ENCODE measurements at places on chromosomes 12 and 14.

GRCh38 chr14:93748208-93749075, 39.8 kb downstream of the PRIMA1 start:
- DNase-seq = no peak

DNA sequence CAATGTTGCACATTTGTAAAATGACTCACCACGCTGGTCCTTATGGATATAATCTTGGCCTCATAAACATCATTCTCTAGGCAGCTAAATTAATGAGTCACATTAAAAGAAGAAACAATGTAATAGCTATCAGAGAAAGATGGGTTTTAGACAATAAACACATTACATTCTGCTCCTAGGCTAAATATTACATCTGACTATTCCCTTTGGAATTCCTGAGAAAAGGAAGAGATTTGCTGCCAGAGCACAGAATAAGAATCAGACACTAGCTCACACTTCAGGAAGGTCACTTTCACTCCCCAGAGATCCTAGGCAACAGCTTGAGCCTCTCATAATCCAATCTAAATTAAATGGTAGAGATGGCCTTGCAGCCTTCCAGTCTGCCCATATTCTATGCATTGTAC, 218.2 kb downstream of the PTPRO start:
- DNase-seq = no peak

DNA sequence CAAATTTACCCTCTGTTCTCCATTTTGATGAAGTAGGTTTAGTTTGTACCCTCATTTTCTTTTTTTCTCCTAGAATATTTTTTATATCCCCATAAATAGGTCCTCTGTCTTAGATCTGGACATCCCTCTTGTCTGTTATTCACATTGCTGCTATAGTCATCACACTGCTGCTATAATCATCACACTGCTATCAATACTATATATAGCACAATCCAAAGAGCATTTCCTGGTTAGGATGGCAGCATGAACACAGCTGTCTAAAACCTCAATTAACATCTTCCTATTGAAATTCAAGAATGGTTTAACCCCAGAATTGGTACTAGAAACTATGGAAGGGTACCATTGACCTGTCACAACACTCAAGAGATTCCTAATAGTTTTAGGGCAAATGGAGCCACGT, 27.6 kb upstream of the CCDC91 start:
- DNase-seq = no peak

GRCh38 chr12:47534695-47535094, 171.1 kb downstream of the RPAP3 start:
- no peak for DNase-seq

DNA sequence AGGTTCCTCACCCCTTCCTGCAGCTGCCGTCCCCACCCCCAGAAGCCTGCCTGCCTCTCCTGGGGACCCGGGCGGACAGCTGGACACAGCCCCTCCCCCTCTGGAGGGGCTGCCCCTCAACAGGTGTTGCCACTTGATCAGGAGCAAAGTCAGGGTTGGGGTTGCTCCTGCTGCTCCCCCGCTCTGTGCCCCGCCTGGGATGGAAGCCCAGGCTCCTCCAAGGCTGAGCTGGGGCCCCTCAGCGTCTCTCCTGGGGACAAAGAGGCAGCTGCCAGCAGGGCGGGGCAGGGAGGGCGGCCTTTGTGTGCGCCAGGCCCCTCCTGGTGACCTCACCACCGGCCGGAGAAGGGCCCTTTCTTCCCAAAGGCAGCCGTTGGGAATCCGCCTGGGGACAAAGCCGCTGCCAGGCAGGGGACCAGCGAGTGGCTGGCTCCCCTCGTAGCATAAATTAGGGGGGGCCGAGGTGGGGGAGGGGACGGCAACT, 13.7 kb downstream of the TRMT61A start:
- no peak for DNase-seq

DNA sequence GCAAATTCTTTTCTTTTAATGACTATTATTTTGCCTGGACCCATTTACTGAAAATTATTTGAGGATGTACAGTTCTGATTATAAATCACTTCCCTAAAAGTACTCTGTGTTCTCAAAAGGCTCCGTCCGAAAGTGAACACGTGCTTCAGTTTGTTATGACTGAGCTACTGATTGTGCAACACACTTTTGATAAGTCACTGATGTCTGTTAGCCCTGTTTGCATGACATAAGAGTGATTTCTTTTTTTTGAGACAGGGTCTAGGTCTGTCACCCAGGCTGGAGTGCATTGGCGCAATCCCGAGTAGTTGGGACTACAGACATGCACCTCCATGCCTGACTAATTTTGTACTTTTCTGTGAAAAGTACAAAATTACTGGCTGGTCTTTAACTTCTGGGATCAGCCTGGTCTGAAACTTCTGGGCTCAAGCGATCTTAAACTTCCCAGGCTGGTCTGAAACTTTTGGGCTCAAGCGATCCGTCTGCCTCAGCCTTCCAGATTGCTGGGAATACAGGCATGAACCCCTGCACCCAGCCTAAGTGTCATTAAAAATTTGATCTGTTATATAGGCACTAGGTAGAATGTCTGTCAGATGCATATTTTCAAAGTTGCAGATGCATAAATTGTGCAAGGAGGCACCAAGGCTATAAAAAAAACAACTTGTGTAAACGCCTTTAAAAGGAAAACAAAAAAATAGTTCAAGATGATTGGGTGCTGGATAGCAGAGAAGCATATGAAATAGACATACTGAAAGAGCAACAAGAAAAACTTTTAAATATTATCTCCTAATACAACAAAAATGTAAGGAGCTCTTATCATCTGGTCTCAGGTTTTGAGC, 111.5 kb downstream of the SRGAP1 start:
- no peak for DNase-seq

DNA sequence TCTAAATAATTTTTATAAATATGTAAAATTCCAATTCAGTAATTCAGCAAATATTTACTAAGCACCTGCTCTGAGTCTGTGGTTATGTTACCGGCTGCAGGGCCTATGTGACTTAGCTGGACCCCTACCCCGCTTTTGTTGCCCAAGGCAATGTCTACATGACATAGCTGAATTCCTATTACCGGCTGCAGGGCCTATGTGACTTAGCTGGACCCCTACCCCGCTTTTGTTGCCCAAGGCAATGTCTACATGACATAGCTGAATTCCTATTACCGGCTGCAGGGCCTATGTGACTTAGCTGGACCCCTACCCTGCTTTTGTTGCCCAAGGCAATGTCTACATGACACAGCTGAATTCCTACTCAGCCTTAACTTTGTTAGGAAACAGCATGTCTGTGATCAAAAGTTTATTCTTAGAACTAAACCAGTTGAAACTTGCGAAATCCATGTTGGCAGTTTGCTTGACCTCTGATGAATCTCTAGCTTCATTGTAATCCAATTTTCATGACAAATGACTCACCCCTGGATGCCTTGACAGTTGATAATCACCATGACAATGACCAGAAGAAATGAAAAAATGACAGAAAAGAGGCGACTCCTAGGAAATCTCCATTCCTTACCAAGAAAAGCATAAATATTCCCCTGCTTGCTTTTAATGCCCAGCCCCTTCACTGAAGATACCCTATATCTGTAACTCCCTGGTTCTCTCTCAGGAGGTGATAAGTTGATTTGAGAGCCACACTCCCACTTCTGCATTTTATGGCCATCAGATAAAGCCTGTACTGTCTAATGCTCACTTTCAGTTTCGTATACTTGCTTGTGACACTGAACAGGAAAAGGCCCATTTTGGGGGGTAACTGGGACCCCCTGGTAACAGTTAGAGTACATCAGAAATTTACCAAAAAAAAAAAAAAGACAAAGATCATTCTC, 148.4 kb upstream of the SYT10 start:
- DNase-seq = no peak

GRCh38 chr12:129269756-129270495, 416.6 kb downstream of the GLT1D1 start:
- no peak for DNase-seq

- no peak for DNase-seq
Measured at GRCh38 chr14:68711561-68712309, 81.1 kb downstream of the ZFP36L1 start.

- DNase-seq = no peak
Measured at GRCh38 chr14:86055512-86056075, 525.6 kb downstream of the FLRT2 start.

- DNase-seq = no peak
Measured at GRCh38 chr14:61705017-61705416, 9.7 kb downstream of the HIF1A start.

- DNase-seq = no peak
Measured at GRCh38 chr12:44873898-44874297, 2.2 kb downstream of the NELL2 start.

DNA sequence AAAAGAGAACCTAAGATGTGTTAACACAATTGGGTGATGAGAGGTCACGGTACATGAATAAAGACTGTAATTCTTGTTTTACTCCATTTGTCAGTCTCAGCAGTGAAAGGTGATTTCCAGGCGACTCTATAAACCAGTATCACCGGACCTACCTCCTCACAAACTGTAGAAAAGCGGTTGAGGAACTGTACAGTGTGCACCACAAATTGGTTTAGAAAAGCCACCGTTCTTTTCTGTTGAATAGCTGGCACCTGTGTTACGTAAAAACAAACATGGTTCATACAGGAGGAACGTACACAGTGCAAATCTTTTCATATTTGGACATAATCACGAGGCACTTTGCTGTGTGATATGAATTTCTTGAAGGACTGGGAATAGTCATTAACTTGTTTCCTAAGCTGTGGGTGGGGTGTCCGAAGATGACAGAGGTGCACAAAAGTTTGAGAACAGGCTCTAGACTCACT, 663 bp downstream of the WASHC3 start:
- DNase-seq = no peak

DNA sequence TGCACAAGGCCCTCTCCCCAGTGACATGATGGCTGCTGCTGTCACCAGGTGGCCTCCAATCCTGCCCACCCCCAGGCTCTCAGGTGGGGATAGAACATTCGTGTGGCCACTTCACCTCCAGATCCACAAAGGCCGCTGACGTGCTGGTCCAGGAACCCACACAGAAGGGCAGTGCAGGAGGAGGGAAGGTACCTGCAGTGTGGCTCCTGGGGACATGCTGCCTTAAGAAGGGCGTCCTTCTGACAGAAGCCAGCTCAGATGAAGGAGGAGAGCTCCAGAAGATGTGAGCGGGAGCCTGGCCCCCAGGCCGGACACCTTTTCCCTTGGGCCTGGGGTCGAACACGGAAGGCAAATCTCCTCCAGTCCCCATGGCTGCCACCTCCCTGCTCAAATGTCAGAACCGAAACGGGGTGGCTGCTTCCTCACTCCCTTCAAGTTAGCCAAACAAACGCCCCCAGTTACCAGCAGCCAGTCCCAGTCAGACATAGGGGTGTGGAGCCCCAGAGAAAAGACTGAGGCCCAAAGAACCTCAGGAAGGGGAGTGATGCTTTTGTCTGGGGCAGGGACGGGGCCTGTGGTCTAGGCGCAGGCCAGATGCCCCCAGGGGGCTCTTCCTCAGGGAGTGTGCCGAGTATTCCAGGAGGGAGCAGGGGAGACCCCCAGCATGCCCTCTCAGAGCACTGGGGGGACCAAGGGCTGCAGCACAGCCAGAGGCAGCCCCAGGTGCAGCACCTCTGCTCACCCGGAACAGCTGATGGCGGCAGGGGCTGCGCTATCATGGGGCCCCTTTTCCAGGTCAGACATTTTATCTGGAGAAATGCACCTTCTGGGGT, 155.9 kb downstream of the CALM1 start:
- no peak for DNase-seq

- no peak for DNase-seq
Measured at GRCh38 chr14:88986146-88986841, 161.8 kb downstream of the TTC8 start.

- no peak for DNase-seq
Measured at GRCh38 chr12:110957652-110958051, 37.3 kb upstream of the MYL2 start.

- DNase-seq = no peak
Measured at GRCh38 chr12:2999265-2999841, 40.2 kb downstream of the TEAD4 start.

DNA sequence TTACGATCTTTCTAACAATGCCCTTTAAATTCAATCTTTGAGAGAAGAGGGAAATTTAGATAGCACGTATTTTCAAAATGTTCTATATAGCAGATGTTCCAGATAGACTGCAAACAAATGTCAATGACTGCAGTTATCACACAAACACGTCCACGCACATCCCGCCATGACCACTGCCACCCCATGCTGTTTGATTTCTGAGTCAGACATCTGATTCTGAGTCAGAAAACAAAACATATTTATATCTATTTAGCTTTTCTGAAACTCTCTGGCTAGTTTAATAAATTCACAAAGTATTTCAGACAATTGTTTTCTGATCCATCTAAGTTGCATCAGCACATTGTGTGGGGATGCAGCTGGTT, 105.9 kb upstream of the BCAT1 start:
- peak; percentile 31 for DNase-seq

- DNase-seq = no peak
Measured at GRCh38 chr12:83083616-83084015, 396.9 kb downstream of the TMTC2 start.

- DNase-seq = no peak
Measured at GRCh38 chr12:64997858-64998257, 123.2 kb downstream of the WIF1 start.

DNA sequence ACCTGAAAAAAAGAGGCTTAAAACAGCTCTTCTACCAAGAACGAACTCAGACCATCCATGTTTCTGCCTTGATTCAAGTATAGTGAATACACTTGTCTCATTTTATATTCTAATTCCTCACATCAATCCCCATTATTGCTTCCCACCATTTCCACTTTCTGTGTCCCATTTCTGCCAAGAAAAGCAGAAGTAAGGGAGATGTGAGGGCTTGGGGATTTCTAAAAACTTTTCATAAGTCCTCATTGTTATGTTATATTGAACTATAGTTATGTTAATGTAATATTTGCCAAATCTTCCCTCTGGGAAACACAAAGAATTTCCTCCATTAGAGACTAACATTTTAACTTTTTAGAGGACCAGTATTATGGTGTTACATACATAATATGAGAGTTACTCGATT, 48.2 kb upstream of the PSMA6 start:
- no peak for DNase-seq

DNA sequence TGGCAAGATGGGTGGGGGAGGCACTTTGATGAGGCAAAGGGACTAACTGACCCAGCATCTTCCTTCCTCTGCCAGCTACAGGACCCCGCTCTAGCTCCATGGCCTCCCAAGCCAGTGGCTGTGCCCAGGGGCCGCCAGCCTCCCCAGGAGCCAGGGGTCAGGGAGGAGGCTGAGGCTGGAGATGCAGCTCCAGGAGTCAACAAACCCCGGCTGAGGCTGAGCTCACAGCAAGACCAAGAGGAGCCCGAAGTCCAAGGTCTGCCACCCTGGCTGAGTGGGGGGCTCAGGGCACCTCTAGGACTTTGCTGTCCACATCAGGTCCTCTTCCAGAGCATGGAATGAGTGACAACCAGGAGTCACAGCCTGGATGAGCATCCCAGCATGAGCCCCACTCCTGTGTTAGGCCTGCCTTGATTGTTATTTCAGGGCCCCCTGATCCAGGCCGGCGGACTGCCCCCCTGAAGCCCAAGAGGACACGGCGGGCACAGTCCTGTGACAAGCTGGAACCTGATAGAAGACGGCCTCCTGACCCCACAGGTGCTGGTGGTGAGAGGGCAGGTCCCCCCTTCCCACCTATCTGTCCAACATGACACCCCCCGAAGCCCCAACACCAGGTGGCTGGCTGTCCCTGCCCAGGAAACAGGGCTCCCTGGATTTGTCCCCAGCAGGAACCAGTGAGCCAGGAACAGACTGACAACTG, 2.5 kb upstream of the CPNE6 start:
- no peak for DNase-seq

- DNase-seq = no peak
Measured at GRCh38 chr12:41920355-41920754, 224.3 kb downstream of the GXYLT1 start.

- no peak for DNase-seq
Measured at GRCh38 chr14:81123811-81124210, 96.9 kb downstream of the GTF2A1 start.

- no peak for DNase-seq
Measured at GRCh38 chr14:93745603-93746273, 42.5 kb downstream of the PRIMA1 start.

Data from stimulated activated CD4-positive, alpha-beta T cell treated with anti-CD3 and anti-CD28 coated beads, Interleukin-12 subunit alpha, Interleukin-12 subunit beta, amount 100 ng/mL, for 4 hours (primary cell).